Activated naive CD4-positive, alpha-beta T cell treated with anti-CD3 and anti-CD28 coated beads, Interleukin-2, amount 50 U/mL, for 72 hours (primary cell): ENCODE measurements at places on chromosomes 5 and 9. TPM values are rescaled to one million over a fixed set of nuclear protein-coding genes. Genes with fewer than 3 reads are reported as not detected.

The PIP5K1B gene
- total RNA-seq, result 0.55 TPM

DNA sequence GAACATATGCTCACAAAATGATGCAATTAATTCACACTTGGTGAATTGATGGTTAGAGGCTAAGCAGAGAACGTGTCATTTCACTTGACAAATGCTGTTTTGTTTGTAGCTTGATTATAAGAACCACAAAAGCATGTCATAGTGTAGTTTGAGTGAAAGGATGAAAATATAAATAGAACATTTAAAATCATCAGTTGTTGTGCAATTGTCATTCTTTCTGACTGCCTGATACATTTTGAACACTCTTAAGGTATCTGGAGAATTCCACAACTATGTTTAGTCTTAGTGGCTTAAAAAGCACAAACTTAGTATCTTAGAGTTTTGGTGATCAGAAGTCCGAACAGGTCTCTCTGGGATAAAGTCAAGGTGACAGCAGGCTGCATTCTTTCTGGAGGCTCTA, 129.4 kb downstream of the BASP1 start:
- DNase-seq, result no peak

The BHMT gene
- not detected for total RNA-seq

GRCh38 chr5:73625944-73626811, at the start of gene ARHGEF28:
Gene ARHGEF28, plus strand, starts transcription at chr5:73626196. Its CDS starts 58,656 bp downstream, at chr5:73684852.
- DNase-seq, result no peak

DNA sequence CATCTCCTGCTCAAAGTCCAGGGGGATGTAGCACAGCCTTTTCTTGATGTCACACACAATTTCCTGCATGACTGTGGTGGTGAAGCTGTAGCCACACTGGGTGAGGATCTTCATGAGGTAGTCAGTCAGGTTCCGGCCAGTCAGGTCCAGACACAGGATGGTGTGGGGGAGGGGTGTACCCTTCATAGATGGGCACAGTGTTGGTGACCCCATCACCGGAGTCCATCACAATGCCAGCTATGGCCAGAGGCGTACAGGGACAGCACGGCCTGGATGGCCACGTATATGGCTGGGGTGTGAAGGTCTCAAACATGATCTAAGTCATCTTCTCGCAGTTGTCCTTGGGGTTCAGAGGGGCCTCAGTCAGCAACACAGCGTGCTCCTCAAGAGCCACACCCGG, 19.7 kb upstream of the SPZ1 start:
- no peak for DNase-seq

- DNase-seq, result peak; percentile 73
Measured at GRCh38 chr9:121369595-121370265, at the start of gene STOM. Gene STOM, minus strand, starts transcription at chr9:121370250. Its CDS starts 63 bp downstream, at chr9:121370187.

DNA sequence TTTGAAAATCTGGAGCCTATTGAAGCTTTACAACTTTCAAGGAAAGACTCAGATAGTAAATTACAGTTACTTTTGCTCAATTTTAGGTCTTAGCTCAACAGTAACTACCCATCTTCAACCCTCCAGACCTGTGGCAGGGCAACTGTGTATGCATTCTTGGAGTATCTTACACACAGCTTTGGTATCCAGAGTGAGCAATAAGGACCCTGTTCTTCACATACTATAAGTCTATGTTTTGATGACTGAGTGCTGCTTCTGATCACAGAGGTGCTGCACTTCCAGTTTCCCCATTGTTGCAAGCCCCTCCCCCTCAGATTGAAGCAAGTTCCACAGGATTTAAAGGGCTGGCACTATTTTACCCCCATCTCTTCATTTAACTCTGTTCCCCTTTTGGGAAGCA, 737.4 kb upstream of the GRAMD2B start:
- DNase-seq, result no peak

DNA sequence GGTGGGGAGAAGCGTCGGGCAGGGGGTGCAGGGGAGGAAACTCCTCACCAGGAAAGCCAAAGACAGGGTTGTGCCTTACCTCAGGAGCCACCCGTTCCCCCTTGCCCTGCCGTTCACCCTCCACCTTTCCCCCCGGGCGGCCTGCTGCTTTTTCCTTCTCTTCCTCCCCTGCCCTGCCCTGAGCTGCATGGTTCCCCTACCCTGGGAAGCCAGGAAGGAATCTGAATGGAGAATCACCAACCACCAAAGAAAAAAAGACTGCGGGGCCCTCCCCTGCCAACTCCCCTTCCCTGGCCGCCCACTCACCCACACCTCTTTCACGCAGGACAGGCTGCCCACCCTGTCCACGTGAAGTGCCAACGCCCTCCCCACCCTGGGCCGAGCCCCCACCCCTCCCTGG, 820 bp upstream of the NFX1 start:
- no peak for DNase-seq

GRCh38 chr9:33304362-33304761, 14.0 kb downstream of the NFX1 start:
- DNase-seq, result no peak

GRCh38 chr5:86862093-86862492, 244.4 kb downstream of the COX7C start:
- no peak for DNase-seq

GRCh38 chr5:50320131-50320749, 120.8 kb downstream of the EMB start:
- no peak for DNase-seq

The MYMK gene
- not detected for total RNA-seq

GRCh38 chr5:77235846-77236721, 25.6 kb downstream of the PDE8B start:
- no peak for DNase-seq

GRCh38 chr5:169178754-169179153, 122.2 kb downstream of the SLIT3 start:
- DNase-seq, result no peak

DNA sequence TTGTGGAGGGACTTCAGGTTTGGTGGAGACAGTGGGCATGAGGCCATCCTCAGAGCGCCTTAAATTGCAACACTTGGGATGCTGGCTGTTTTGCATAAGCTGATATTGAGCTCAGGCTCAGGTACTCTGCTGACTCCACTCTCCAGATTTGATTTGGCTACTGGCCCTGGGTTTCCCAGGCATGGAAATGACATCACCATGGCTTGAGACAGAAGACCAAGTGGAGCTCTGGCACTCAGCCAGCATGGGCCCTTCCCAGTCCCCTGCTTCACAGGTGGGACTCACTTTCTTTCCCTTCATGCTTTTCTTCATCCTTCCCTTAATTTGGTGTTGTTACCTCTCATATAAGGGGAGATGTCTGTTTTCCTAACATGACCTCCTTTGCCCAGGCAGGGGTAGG, 72.0 kb upstream of the IL12B start:
- no peak for DNase-seq

GRCh38 chr9:33273972-33274328, 9.1 kb downstream of the CHMP5 start:
- DNase-seq, result no peak

The CDH18 gene
- not detected for total RNA-seq

DNA sequence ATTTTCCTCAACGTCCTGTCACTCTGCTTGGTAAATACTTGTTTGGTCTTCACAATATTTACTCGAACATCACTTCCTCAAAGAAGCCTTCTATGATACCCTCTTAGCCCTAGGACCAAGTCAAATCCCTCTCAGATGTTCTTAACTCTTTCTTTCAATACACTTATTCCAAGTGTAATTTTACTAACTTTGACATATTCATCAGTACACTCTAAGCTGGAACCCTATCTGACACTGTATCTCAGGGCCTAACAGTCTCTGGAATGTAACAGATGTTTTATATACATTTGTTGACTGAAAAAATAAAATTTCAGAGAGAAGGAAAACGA, 19.6 kb downstream of the SIL1 start:
- no peak for DNase-seq

DNA sequence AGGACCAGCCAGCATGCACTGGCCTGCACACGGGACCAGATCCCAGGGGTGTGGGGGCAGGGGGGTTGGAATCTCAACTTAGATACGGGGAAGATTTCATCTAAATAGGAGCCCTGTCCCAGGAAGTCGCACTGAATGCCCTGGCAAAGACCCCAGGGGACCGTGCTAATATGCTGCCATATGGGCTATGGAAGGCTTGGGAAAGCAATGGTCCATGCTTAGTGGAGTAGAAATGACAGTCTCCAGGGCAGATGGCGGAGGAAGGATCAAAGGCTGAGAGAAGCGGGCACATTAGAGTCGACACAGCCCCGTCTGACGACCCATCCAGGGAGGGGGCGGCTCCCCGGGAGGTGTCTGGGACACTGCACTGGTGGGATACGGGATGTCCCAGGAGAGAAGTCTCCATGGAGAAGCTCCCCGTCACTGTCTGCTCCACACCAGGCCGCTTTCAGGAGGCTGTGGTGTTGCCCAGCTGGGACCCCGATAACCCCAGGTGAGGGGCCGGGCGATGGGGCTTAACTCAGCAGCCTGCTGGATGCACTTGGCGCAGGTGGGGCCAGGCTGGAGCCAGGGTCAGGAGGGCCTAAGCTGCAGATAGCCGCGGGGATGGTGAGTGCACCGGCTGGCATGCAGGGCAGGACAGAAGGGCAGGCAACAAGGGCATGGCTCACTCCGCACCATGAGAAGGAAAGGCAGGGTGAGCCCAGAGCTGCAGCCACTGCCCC, 377.7 kb upstream of the IRX1 start:
- DNase-seq, result no peak

DNA sequence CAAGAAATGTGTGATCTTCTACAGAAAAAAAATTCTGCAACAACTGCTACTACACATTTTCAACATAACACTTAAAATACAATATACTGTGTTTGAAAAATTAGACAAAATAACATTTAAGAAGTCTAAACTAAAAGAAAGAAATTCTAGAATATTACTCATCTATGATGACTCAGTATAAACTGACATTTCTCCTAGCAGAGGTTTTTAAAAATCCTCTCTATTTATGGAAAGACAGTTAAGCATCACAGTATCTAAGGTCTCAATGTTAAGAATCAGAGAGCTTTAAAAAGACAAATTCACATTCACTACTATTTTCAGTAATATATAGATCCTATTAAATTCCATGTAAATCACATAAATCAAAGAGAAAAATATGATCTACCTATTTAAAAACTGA, 61.3 kb downstream of the NR2F1-AS1 start:
- no peak for DNase-seq

- no peak for DNase-seq
Measured at GRCh38 chr5:171505473-171506043, 86.1 kb downstream of the FGF18 start.

- DNase-seq, result no peak
Measured at GRCh38 chr9:136669791-136670464, 7.2 kb downstream of the EGFL7 start.

The PCDHB9 gene
- total RNA-seq, result not detected

DNA sequence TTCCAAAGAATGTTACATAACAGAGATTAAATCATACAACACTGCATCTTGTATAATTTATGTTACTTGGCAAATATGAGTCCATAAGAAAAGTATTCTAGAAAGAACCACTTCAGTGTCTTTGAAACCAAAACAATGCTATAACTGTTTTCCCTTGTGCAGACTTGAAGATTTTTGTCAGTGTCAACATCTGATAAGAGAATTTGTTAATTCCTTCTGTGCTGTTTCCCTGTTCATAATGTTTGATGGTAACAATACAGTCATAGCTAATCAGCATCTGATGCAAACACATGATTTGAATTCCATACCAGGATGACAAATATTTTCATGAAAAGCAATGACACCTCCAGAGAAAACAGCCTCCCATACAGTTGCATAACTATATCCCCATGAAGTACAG, 306.8 kb downstream of the SEMA5A start:
- no peak for DNase-seq

The PDZD2 gene
- total RNA-seq, result 0.08 TPM
